ENCODE measurements at places on chromosomes 16 and 17.

- no peak for DNase-seq
Measured at GRCh38 chr16:49236216-49236615, 45.4 kb downstream of the CBLN1 start.

DNA sequence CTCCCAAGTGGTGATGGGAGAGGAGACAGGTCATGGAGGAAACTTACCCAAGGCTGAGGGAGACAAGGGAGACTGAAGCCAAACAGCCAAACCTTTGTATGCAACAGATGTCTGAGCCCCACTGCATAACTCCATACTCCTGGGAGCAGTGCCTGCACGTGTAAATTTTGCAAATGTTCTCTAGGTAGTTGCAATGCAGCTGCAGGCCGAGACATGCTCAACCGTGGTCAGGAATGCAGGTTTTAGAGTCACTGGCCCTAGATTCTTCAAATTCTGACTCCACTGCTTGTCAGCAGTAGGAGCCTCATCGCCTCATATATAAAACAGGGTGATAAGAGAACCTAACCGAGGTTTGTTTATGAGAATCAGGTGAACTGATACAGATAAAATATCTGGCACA, 11.5 kb downstream of the DYNLRB2 start:
- DNase-seq: no peak

DNA sequence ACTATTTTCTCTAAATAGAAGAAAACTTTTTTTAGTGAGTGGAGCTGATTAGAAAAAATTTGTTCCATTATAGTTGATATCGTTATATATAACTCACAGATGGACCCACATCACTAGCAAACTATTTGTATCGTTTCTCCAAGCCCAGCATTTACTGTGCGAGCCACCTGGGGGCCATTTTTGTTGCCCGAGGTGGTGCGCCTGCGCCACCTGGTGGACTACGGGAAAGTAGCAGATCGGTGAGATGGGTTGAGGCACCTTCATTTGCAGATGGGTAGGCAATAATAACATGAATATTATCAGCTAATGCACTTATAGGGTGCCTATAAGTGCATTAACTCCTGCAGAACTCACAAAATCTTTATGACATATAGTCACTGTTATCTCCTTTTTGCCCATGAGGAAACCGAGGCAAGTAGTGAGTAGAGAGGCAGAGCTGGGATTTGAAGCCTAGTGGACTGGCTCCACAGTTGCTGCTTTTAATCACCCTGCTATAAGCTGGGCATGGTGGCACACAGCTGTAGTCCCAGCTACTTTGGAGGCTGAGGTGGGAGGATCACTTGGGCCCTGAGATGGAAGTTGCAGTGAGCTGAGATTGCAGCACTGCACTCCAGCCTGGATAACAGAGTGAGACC, 23.2 kb upstream of the NTN1 start:
- peak; percentile 11 for DNase-seq

DNA sequence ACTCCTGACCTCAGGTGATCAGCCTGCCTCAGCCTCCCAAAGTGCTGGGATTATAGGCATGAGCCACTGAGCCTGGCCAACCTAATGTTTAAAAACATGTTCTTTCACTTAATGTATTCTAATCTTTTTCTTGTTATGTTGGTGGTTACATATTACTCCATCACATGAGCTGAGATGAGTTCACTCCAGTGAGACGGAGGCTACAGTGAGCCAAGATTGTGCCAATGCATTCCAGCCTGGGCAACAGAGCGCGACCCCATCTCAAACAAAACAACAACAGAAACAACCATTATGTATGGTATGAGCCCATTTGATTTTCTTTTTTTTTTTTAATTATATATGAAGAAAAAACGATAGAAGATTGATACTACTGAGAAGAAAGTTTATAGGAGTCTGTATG, 39.6 kb downstream of the SLC39A11 start:
- DNase-seq: no peak

- DNase-seq: no peak
Measured at GRCh38 chr17:31511580-31511979, 120.1 kb downstream of the RAB11FIP4 start.

- DNase-seq: no peak
Measured at GRCh38 chr16:23401139-23401538, 51.9 kb downstream of the COG7 start.

- DNase-seq: peak; percentile 52
Measured at GRCh38 chr17:74055508-74056160, 147.8 kb upstream of the RPL38 start.

DNA sequence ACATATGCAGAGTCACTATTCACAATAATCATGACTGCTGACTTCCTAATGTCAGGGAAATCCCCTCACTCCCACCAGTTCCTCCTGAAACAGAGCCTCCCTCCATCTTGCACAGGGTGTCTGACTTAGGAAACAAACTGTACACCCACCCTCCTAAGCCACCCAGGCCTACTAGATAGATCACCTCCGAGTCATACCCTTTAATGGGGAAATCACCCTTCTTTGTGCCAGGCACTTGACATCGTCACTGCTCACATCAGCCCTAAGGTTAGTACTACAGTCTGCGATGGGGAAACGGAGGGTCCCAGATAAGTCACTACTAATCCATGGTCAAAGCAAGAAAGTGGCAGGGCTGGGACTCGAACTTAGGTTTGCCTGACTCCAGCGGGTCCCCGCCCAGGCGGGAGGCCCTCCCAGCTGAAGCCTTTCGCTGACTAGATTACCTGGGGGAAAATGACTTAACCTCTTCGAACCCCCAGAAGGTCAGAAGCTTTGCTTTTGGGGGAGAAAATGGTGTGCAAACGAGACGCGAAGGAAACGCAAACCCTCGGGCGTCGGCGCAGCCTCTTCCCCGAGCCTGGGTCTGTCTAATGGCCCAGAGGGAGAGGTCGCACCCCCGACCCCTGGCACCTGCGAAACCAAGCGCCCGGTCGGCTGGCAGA, 3.4 kb upstream of the MLLT6 start:
- DNase-seq: no peak

- DNase-seq: no peak
Measured at GRCh38 chr16:27406511-27407128, 4.6 kb downstream of the IL21R start.

DNA sequence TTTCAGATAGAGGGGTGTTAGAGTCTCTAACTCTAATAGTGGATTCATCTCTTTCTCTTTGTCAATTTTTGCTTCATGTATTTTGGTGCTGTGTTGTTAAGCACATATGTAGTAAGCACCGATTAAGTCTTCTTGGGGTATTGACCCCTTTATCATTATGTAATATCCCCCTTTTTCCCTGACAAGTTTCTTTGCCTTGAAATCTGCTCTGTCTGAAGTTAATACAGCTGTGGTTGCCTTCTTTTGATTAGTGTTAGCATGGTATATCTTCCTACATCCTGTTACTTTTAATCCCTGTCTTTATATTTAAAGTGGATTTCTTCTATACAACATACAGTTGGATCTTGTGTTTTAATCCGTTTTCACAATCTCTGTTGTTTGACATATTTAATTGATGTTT, 60.6 kb downstream of the BCAS3 start:
- DNase-seq: no peak

GRCh38 chr17:2852221-2852620, 56.0 kb downstream of the RAP1GAP2 start:
- no peak for DNase-seq

DNA sequence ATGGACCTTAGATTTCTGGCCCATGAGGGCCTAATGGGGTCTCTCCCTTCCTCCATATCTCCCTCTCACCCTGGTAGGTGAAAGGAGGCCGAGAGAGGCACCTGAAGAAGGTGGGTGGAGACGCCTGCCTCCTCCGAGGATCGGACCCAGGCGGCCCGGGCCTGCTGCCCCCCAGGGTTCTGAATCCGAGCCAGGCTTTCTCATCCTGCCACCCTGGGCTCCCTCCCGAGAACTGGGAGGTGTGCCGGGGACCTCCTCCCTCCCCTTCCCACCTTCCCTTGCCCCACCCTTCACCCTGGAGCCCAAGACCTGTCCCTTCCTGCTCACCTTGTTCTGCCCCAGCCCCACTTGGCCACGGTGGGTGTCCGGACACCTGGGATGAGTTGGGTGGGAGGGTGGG, 5.0 kb downstream of the FBXL19 start:
- DNase-seq: no peak

DNA sequence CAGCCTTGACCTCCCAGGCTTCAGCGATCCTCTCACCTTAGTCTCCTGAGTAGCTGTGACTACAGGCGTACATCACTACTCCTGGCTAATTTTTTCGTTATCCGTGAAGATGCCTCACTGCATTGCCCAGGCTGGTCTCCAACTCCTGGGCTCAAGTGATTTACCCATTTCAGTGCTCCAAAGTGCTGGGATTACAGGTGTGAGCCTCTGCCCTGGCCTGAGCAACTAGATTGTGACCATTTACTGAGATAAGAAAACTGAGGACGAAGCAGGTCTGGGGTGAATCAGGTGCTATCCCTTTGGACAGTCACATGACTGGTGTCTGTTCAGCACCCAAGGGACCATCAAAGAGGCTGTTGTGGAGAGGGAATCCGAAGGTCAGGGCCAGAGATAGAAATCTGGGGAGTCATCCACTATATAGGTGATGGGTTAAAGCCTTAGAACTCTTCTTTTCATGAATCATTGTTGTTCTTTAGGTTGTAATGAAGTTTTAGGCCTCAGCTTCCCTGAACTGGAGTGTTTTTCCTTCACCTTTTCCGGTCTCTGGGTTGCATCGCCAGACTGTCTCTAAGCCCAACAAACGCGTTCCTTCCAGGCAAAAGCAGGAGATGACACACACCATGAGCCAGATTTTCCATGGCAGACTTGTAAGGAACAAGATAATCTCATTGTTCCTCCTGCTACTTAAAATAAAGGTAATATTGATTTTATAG, 62.5 kb downstream of the FTO start:
- DNase-seq: no peak

Measured in NCI-H1417 (cell line).